ENCODE measurements at places on chromosomes 7 and 10. TPM values are rescaled to one million over a fixed set of nuclear protein-coding genes. Genes with fewer than 3 reads are reported as not detected.
A peak's percentile ranks its signal among the peaks of the same experiment; 100 is the strongest.

The MICU1 gene
- 37.6 TPM for total RNA-seq

DNA sequence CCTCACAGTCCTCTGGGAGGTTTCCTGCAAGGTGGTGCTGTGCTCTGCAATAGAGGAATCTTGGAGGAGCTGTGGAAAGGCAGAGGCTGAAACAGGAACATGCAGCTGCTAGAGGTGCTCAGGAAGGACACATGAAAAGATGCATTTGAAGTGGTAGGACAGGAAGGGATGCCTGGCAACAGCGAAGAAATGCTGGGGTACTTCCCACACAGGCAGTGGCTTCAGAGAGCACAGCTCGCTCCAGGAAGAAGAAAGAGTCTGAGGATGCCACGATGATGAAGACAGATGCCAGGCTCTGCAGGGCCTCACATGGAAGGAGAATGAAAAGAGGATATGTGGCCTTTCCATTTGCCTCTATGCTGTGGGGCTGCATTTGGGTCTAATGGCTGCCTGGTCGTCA is 77.0 kb upstream of the TMEM72 start:
- no peak for DNase-seq

DNA sequence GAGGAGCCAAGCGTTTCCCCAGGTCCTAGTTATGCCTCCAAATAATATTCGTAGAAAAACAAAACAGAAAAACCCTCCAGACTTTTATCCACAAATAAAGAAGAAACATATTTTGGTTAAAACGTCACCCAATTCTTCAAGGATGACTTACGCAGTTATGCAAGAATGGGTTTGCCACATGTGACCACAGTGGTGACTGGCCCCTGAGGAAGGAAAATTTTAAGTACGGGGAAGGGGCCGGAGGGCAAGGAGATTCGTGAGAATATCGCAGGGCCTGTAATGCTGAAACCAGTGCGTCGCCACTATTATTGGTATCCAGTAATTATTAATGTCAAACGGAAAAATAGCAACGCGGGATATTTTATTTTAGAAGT is 537 bp upstream of the MRPS24 start:
- no peak for DNase-seq

DNA sequence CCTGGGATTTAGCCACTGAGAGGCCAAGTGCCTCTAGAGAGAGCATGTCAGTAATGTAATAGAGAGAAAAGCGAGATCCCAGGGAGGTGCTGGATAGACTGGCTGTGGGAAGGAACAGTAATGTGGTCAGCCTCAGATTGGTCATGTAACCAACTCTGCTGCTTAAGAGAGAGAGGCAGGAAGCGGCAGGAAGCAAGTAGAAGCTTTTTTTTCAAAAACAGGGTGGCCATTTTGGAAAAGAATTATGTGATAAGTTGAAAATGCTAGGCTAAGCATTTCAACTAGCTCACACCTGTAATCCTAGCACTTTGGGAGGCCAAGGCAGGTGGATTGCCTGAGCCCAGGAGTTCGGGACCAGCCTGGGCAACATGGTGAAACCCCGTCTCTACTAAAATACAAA is 3.7 kb upstream of the PCOLCE start:
- DNase-seq: no peak

GRCh38 chr10:97087296-97087695 is 98.5 kb downstream of the SLIT1 start:
- DNase-seq: no peak

GRCh38 chr7:141462958-141463357 is 88.3 kb upstream of the AGK start:
- peak; percentile 47 for DNase-seq

DNA sequence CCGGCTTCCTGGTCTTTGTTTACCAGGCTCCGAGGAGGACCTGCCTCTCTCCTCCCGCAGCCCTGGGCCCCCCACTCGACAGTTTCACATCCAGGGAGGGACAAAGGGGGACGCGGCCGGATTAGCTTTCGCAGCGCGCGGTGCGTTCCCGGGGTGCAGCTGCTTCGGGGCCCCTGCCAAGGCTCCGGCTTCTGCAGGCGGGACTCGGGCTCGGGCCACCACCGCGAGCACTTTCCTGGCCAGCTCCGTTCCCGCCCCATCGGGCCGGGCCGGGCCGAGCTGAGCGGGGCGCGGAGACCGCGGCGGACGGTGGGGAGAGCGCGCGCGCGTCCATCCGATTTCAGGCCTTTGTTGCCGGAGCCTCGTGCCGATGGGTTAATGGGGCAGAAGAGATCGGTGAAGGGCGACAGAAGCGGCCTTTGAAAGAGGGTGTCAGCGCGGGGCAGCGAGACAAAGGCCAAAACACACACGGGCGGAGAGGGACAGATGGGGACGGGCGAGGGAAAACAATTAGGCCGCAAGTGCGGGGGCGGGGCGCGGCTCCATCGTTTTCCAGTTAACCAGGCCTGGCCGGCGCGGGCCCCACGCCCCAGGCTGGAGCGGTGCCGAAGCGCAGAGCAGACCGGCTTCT is 8.5 kb upstream of the UNCX start:
- no peak for DNase-seq
